ENCODE measurements at places on chromosomes 3 and 15. TPM values are rescaled to one million over a fixed set of nuclear protein-coding genes. Genes with fewer than 3 reads are reported as not detected.

ZBTB20 gene
- 7.7 TPM for total RNA-seq

MORC1 gene
- not detected for total RNA-seq

SPATA12 gene
- total RNA-seq = not detected

DPPA2 gene
- not detected for total RNA-seq

CATSPER2 gene
- total RNA-seq = 0.60 TPM

Data from RPMI7951 (cell line).